ENCODE measurements at places on chromosomes 2 and 18.

DNA sequence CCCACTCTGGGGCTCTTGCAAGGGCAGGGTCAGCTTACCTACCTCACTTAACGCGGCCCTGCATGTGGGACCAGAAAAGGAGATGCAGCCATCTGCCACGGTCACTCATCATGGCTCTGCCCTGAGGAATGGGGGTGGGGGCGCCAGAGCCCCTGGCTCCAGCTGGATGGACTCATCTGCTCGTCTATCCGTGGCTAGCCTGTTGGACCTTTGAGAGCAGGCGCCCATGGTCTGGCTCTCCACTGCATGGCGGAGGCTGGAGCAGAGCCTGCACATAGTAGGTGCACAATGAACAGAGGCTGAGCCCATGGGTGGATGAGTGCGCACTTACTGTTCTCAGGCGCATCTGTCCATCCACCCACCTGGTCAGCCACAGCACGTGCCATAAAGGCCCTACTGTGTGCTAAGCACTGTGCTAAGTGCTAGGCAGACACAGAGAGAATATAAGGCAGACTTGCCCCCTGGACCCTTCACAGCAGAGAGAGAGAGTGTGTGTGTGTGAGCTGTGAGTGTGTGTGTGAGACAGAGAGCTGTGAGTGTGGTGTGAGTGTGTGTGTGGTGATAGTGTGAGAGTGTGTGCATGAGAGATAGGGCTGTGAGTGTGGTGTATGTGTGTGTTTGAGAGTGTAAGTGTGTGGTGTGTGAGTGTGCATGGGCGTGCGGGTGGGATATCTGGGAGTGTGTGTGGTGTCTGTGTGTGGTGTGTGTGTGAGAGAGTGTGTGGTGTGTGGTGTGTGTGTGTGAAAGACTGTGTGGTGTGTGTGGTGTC, 151.3 kb downstream of the TFCP2L1 start:
- no peak for DNase-seq

GRCh38 chr2:81324046-81324445, 1019.5 kb upstream of the LRRTM1 start:
- no peak for DNase-seq

- DNase-seq, result no peak
Measured at GRCh38 chr2:144671695-144672455, 152.0 kb upstream of the ZEB2 start.

DNA sequence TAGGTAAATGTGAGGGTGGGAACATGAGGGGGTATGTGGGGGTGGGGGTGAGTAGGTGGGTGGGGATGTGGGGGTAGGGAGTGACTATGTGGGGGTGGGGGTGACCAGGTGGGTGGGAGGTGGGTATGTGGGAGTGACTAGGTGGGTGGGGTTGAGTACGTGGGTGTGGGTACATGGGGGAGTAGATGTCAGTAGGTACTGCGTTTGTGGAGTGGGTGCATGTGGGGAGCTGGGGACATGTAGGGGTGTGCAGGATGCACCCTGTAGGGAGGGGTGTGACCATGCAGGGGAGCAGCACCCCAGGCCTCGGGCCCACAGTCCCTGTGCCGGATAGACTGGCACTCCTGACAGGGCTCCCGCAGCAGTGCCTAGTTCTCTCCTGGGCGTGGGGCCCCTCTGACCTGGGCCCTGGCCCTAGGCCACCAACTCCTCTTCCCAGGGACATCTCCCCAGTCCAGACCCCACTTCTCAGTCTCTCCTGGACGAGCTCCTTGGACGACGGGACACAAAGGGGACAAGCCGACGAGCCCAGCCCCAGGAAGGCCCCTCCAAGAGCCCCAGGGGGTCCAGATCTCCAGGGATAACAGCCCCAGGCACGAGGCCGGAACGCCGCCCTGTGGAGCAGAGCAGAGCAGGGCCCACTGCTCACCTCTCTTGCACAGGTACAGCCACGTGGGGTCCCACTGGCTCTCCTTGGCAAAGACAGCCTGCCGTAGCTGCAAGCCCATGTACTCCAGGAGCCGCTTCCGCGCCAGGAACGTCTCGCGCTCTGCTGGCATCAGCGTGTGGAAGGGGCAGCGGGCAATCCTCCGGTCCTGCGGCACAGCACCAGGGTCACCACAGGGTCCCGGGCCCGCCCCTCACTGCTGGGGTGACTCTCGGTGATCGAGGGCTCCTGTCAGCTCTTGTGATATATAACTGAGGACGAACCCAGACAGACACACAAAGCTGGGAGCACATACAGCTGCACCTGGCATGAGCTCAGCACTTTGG, 58.2 kb downstream of the ANKMY1 start:
- no peak for DNase-seq

Data from effector memory CD4-positive, alpha-beta T cell (primary cell).